ENCODE measurements at places on chromosomes 1 and 21. TPM values are rescaled to one million over a fixed set of nuclear protein-coding genes. Genes with fewer than 3 reads are reported as not detected.

GRCh38 chr1:74523873-74524480, 11.6 kb upstream of the LRRC53 start:
- DNase-seq: no peak

Gene PRELP
- total RNA-seq: not detected

- no peak for DNase-seq
These were observed 54.1 kb upstream of the ID3 start for GRCh38 chr1:23613191-23614031.

Gene TOMM20
- total RNA-seq: 63.6 TPM
